ENCODE measurements at places on chromosomes 7 and 10.
A peak's percentile ranks its signal among the peaks of the same experiment; 100 is the strongest.

DNA sequence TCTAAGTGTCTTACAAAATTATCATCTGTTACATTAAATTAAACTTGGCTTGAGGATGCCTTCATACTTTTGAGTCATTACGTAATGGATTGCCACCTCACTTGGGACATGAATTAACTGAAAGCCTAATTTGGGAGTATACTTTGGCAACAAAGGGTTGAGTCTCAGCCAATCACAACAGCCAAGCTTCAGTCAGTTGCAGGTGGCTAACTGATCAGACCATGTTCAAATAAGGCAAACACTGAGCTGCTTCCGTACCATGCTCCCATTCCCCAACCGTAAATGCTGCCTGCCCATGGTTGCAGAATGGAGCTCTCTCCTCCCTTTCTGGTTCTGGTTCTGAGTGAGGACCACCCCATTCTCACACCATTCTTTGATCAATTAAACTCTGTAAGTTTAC lies 92.9 kb upstream of the STK17A start:
- no peak for DNase-seq

DNA sequence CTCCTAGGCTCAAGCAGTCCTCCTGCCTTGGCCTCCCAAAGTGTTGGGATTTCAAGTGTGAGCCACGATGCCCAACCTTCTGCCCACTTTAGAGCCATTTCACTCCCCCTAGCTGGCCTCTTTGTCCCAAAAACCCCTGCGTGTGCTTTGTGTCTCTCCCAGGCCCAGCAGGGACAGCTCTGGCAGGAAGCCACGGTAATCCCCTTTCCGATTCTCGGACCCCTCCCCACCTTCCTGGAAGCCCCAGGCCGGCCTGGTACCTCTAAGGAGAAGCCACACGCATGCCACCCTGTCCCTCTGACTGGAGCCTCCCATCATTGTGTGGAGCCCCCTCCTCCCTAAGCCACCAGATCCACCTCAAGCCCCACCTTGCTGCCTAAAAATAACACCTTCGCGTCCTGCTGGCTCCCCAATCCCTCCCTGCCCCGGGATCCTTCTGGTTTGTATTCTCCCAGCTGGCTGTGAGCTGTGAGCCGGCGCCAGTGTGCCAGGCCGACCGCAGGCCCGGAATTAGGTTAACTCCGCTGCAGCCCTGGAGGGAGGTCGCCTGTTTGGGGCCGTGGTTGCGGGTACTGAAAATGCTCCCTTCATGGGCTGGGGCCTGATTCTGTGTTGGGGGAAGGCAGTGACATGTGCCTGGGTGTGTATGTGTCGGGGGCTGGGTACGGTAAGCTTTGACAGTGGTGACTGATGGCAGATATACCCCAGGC lies 16.4 kb upstream of the SRRM3 start:
- DNase-seq, result no peak

- no peak for DNase-seq
Observed at GRCh38 chr10:99524050-99524666, 8.6 kb upstream of the NKX2-3 start.

GRCh38 chr10:86671985-86672710 lies 3.8 kb downstream of the LDB3 start:
- no peak for DNase-seq

- peak; percentile 70 for DNase-seq
Observed at GRCh38 chr7:2954433-2954853, 89.2 kb downstream of the CARD11 start.

- DNase-seq, result no peak
Observed at GRCh38 chr7:137390076-137390475, 46.5 kb upstream of the PTN start.

DNA sequence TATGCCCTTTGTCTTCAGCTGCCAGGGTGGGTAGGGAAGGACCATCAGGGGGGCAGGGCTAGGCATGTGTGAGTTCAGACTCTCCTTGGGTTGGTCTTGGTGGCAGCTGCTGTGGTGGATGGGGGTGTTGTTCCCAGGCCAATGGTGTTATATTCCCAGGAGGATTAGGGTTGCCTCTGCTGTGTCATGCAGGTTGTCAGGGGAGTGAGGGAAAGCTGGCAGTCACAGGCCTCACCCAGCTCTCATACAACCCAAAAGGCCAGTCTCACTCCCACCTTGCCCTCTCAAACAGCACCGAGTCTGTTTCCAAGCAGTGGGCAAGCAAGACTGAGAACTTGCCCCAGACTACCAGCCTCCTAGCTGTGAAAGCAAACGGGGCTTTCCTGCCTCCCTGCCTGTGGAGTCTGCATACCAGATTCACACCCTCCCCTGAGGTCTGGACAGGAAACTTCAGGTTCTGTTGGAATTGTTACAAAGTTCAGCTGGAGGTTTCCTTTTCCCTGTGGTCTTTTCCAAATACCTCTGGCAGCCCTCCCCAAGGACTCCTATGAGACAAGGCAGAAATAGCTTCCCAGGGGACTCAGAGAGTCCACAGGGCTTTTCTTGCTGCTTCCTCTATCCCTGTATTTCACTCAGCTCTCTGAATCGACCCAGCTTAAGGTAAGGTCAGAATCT lies 1.4 kb downstream of the HYAL4 start:
- DNase-seq, result no peak

- no peak for DNase-seq
Observed at GRCh38 chr7:81206667-81207360, 288.0 kb upstream of the SEMA3C start.

DNA sequence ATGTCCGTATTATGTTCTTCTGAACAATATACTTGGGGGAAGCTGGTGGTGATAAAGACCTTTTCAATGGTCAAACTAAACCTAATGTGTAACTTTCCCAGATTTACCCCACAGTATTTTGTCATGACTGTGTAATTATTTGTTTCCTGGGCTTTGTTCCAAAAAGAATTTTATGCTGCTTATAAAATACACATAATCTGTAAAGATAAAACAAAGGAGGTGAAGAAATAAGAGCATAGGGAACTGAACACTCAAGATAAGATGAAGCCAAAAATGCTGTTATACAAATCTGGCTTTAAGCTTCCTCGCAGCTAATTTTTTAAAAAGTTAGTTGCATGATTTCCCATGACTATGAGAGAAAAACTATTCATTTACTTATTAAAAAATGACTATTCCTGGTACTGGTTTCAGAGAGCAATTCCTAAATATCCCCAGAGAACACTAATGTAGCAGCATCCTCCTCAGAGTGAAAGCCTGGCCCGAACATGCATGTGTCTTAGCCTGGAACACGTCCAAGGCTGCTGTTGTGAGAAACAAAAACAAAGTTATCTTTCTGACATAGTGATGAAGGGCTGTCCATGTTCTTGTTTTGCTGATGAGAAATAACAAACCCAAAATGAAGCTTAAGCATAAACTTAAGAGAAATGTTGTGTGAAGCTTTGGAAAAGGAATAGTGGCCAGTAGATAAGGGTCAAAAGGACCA lies 33.9 kb downstream of the MALSU1 start:
- no peak for DNase-seq

DNA sequence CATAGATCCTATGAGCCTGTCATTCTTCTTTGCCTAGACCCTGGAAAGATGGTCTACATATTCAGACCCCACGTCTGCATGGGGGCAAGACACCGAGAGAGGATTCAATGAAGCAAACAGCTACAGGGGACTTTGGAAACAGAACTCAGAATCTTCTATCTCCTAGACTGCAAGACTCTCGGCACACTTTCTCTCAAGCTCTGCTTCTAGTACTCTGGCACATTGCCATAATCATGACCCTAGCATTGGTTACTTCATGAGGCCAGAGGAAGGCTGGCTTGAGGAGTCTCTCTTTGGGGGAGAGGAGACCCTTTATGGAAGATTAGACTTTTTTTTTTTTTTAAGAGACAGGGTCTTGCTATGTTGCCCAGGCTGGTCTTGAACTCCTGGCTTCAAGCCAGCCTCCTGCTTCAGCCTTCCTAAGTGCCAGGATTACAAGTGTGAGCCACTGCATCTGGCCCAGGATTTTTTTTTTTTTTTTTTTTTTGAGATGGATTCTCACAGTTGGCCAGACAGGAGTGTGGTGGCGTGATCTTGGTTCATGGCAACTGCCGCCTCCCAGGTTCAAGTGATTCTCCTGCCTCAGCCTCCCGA lies 20.7 kb downstream of the CCDC3 start:
- DNase-seq, result no peak

GRCh38 chr7:746155-747061 lies 19.3 kb upstream of the PRKAR1B start:
- no peak for DNase-seq
